ENCODE measurements at places on chromosomes 2 and 18. TPM values are rescaled to one million over a fixed set of nuclear protein-coding genes. Genes with fewer than 3 reads are reported as not detected.

Gene TUBA3D
- not detected for total RNA-seq

Gene C2orf80
- not detected for total RNA-seq

Gene GPC1
- total RNA-seq, result 88.7 TPM

Gene RNF125
- total RNA-seq, result 0.57 TPM

Gene C1QL2
- not detected for total RNA-seq

Gene IL1RL2
- not detected for total RNA-seq

Gene OTOS
- not detected for total RNA-seq

Gene ABCB11
- 0.05 TPM for total RNA-seq

Gene HNRNPLL
- 69.8 TPM for total RNA-seq

- peaks cover 7% of the 10 kb centered on the region for H3K27me3 ChIP-seq
- H3K4me3 ChIP-seq, result no peak overlapping the region
Observed at GRCh38 chr2:217951521-217952247, 51.1 kb downstream of the TNS1 start.

- no peaks in the 10 kb centered on the region for H3K27me3 ChIP-seq
- no peak for DNase-seq
- H3K36me3 ChIP-seq, result peaks cover 4% of the 10 kb centered on the region
- no peak overlapping the region for H3K4me3 ChIP-seq
- no peaks in the 10 kb centered on the region for H3K4me1 ChIP-seq
Observed at GRCh38 chr2:210460322-210461227, 16.0 kb downstream of the LANCL1 start.

- H3K36me3 ChIP-seq, result peaks cover 41% of the 10 kb centered on the region
- H3K27ac ChIP-seq, result no peak overlapping the region
- H3K27me3 ChIP-seq, result no peaks in the 10 kb centered on the region
Observed at GRCh38 chr2:55581435-55581834, 36.0 kb downstream of the PPP4R3B start.

DNA sequence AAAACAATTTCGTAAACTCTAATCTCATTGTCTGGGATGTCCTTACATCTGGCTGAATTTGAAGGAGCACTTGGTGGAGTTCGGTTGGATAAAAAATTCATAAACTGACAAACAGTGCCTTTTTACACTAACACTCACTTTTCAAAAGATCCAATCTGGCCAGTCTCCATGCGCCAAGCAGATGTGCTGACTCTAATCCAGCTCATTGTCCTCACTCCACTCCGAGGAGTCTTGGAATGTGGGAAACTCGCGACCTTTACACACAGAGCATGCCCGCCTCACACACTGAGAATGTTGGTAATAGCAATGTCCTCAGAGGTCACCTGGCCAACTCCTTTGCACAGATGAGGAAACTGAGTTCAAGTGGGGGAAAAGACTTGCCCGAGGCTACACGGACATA lies 66.8 kb downstream of the XDH start:
- H3K4me3 ChIP-seq, result no peak overlapping the region
- no peaks in the 10 kb centered on the region for H3K4me1 ChIP-seq
- H3K27ac ChIP-seq, result no peak overlapping the region
- DNase-seq, result no peak
- no peaks in the 10 kb centered on the region for H3K36me3 ChIP-seq
- H3K27me3 ChIP-seq, result no peaks in the 10 kb centered on the region

- H3K27me3 ChIP-seq, result no peaks in the 10 kb centered on the region
- no peak overlapping the region for H3K27ac ChIP-seq
- no peak for DNase-seq
- H3K4me1 ChIP-seq, result no peaks in the 10 kb centered on the region
- H3K36me3 ChIP-seq, result no peaks in the 10 kb centered on the region
Observed at GRCh38 chr2:46535360-46535759, 56.0 kb downstream of the TMEM247 start.

DNA sequence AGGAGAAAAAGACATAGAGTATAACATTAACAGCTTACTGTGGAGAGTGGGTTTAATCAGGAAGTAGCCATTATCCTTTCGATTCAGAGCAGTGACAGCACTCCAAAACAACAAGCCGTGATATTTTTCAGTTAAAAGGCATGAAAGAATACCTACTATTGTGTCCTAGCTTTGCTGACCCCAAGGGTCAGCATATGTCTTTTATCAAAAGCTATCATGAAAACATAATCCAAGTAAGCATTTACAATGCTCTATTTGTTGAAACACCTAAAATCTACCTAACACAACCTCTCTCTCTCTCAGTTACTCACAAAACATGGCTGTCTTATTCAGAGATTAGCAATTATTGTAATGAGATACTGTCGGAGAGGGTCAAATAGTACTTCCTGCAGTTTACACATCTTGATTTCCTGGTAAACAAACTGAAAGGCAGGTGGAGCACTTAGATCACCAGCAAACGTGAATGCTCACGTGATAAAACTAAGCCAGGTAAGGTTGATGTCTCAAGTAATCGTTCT lies 100.0 kb downstream of the BAZ2B start:
- peaks cover 6% of the 10 kb centered on the region for H3K4me1 ChIP-seq
- no peak for DNase-seq
- no peaks in the 10 kb centered on the region for H3K27me3 ChIP-seq
- H3K4me3 ChIP-seq, result peak overlapping the region; percentile 40
- peak overlapping the region; percentile 67 for H3K27ac ChIP-seq
- H3K36me3 ChIP-seq, result peaks cover 2% of the 10 kb centered on the region

GRCh38 chr2:120606280-120606679 lies 129.4 kb upstream of the GLI2 start:
- no peak overlapping the region for H3K4me3 ChIP-seq
- H3K4me1 ChIP-seq, result no peaks in the 10 kb centered on the region
- H3K36me3 ChIP-seq, result no peaks in the 10 kb centered on the region
- DNase-seq, result no peak

- H3K27ac ChIP-seq, result peak overlapping the region; percentile 30
- peak; percentile 32 for DNase-seq
- no peaks in the 10 kb centered on the region for H3K4me1 ChIP-seq
- H3K4me3 ChIP-seq, result no peak overlapping the region
- no peaks in the 10 kb centered on the region for H3K36me3 ChIP-seq
- no peaks in the 10 kb centered on the region for H3K27me3 ChIP-seq
Observed at GRCh38 chr2:86747711-86748639, 27.9 kb downstream of the RMND5A start.

DNA sequence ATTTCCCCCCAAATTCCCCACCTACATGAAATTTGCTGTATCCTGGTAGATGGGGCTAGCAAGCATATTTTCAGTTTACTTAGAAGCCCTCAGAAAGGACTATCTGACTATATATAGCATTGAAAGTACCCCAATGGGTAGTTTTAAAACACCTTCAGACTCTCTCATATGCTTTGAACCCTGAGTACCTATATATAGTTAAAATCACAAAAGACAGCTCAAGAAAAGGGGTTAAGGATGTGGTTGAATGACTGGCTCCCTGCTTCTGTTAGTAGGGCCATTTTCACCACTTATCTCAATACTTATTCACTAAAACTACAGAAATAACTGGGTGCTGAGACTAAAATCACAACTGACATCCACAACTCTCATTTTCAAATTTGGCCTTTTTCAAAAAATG lies 18.5 kb downstream of the WDPCP start:
- no peak for DNase-seq
- no peak overlapping the region for H3K4me3 ChIP-seq
- no peaks in the 10 kb centered on the region for H3K36me3 ChIP-seq
- no peak overlapping the region for H3K27ac ChIP-seq

DNA sequence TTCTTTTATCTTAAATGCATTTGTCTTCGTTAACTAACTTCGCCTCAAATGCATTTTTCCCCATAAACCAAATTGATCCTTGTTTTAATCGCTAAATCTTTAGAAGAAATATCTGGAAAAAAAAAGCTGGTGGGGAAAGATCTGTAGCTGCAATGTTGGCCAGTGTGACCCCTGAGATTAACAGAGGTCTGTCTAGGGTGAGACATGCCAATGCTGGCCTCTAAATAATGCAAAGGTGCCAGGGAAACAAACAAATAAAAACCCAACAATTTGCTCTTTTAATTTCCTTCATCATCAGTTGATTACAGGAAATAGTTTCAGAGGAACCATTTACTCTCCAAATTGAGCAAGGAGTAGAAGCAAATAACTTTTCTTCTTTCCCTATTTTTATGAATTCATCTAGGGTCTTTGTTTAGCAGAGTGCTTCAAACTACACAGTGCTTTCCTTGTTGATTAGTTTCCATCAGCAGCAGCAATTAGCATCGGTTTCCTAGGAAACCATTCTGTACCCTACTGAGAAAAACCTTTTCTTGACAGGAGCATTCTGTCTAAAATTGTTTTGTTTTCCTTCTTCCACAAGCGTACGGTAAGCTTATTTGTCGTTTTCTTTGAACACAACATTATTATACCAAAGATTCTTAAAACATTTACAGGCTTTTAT lies 100.5 kb upstream of the UNC80 start:
- no peaks in the 10 kb centered on the region for H3K36me3 ChIP-seq
- DNase-seq, result no peak
- no peaks in the 10 kb centered on the region for H3K4me1 ChIP-seq
- H3K27ac ChIP-seq, result no peak overlapping the region
- H3K27me3 ChIP-seq, result no peaks in the 10 kb centered on the region
- no peak overlapping the region for H3K4me3 ChIP-seq

DNA sequence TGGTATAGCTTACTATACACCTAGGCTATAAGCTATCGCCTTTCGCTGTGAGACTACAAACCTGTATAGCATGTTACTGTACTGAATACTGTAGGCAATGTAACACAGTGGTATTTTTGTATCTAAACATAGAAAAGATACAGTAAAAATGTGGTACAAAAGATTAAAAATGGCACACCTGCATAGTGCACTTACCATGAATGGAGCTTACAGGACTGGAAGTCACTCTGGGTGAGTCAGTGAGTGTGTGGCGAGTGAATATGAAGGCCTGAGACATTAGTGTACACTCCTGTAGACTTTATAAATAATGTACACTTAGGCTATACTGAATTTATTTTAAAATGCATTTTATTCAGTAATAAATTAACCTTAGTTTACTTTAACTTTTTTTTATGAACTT lies 258.2 kb upstream of the SP5 start:
- no peak overlapping the region for H3K27ac ChIP-seq
- H3K36me3 ChIP-seq, result no peaks in the 10 kb centered on the region
- no peak for DNase-seq
- H3K27me3 ChIP-seq, result no peaks in the 10 kb centered on the region
- no peaks in the 10 kb centered on the region for H3K4me1 ChIP-seq

- no peak overlapping the region for H3K4me3 ChIP-seq
- no peak overlapping the region for H3K27ac ChIP-seq
- no peaks in the 10 kb centered on the region for H3K4me1 ChIP-seq
- H3K27me3 ChIP-seq, result no peaks in the 10 kb centered on the region
- H3K36me3 ChIP-seq, result no peaks in the 10 kb centered on the region
Observed at GRCh38 chr2:60213865-60214625, 339.4 kb downstream of the BCL11A start.

GRCh38 chr18:25597476-25597875 lies 245.5 kb upstream of the ZNF521 start:
- no peaks in the 10 kb centered on the region for H3K27me3 ChIP-seq
- H3K4me3 ChIP-seq, result no peak overlapping the region
- DNase-seq, result no peak

DNA sequence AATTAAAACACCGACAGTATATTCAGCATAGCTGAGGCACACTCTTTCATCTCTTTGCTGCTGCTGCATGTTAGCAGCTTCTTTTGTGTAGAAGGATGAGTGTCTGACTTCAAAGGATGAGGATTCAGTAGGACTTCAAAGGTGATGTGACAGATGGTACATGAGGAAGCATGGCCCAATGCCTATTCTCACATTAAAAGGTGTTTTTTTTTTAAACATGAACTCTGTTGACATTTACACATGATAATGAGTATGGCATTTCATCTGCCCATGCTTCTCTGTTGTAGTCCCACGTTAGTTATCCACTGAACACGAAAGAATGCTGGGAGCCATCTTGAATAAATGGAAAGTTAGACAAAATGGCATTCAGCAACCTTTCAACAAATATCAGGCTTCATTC lies 1950.8 kb upstream of the PIK3C3 start:
- H3K36me3 ChIP-seq, result no peaks in the 10 kb centered on the region
- H3K27me3 ChIP-seq, result no peaks in the 10 kb centered on the region
- no peaks in the 10 kb centered on the region for H3K4me1 ChIP-seq
- H3K27ac ChIP-seq, result no peak overlapping the region

- H3K4me3 ChIP-seq, result no peak overlapping the region
- no peaks in the 10 kb centered on the region for H3K27me3 ChIP-seq
- H3K4me1 ChIP-seq, result no peaks in the 10 kb centered on the region
- no peak overlapping the region for H3K27ac ChIP-seq
Observed at GRCh38 chr18:7941533-7941932, 374.4 kb downstream of the PTPRM start.

DNA sequence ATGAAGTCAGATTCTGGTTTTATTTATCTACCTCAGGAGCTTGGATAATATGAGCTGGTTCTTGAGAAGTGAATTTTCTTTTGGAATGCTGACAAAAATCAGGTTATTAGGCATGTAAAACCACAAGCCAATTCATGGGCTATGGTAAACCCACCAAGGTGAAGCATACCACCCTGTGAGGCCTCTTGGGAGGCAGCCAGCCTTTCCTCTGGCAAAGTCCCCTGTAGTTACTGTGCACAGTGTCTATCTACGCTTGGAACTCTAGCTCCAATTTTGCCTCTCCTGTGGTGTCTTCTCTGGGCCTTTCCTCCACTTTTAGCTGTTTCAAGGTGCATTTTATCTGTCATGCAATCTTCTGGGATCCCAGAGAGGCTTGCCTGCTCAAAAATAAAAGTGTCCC lies 242.7 kb upstream of the ZSWIM2 start:
- no peaks in the 10 kb centered on the region for H3K27me3 ChIP-seq
- H3K27ac ChIP-seq, result no peak overlapping the region
- no peaks in the 10 kb centered on the region for H3K4me1 ChIP-seq
- no peaks in the 10 kb centered on the region for H3K36me3 ChIP-seq
- DNase-seq, result no peak
- no peak overlapping the region for H3K4me3 ChIP-seq

- H3K4me1 ChIP-seq, result no peaks in the 10 kb centered on the region
- no peak overlapping the region for H3K27ac ChIP-seq
- no peaks in the 10 kb centered on the region for H3K27me3 ChIP-seq
Observed at GRCh38 chr2:198498516-198498915, 694.1 kb downstream of the PLCL1 start.

DNA sequence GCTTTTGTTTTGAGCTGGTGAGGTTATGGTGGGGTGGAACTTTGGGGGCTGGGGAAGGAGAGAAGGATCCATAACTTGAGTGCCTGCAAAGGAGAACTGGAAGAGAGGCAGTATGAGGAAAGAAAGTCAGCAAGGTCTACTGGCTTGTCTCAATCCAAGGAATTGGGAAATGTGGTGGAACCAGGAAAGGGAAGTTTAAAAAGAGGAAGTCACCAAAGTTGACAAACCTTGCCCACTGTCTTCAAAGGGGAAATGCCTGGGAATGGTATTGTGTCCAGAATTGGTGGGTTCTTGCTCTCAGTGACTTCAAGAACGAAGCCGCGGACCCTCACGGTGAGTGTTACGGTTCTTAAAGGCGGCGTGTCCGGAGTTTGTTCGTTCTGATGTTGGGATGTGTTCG lies 304.1 kb upstream of the FAM98A start:
- no peak for DNase-seq
- H3K4me1 ChIP-seq, result no peaks in the 10 kb centered on the region
- no peaks in the 10 kb centered on the region for H3K27me3 ChIP-seq
- no peak overlapping the region for H3K27ac ChIP-seq
- no peak overlapping the region for H3K4me3 ChIP-seq

GRCh38 chr18:77657651-77658298 lies 408.1 kb downstream of the GALR1 start:
- no peaks in the 10 kb centered on the region for H3K4me1 ChIP-seq
- no peak overlapping the region for H3K27ac ChIP-seq
- H3K27me3 ChIP-seq, result peaks cover 6% of the 10 kb centered on the region
